ENCODE measurements at places on chromosomes 2 and 18. TPM values are rescaled to one million over a fixed set of nuclear protein-coding genes. Genes with fewer than 3 reads are reported as not detected.

Gene PER2
- 1.4 TPM for total RNA-seq

Gene C1D
- total RNA-seq, result 62.1 TPM

Gene ANXA4
- 9.1 TPM for total RNA-seq

Gene SP140
- 2.0 TPM for total RNA-seq

Gene TMEM198
- 2.5 TPM for total RNA-seq

Gene INHBB
- total RNA-seq, result 0.94 TPM

Gene NOSTRIN
- total RNA-seq, result not detected

Gene KIF5C
- 1.3 TPM for total RNA-seq

Gene BMP10
- not detected for total RNA-seq

Gene CCDC178
- not detected for total RNA-seq

Gene NCKAP5
- total RNA-seq, result 6.5 TPM

Gene LIMS2
- 2.0 TPM for total RNA-seq

Gene HOXD13
- total RNA-seq, result 2.1 TPM

Gene C2orf49
- total RNA-seq, result 22.0 TPM

Gene UGT1A3
- total RNA-seq, result not detected

Gene SDC1
- 83.3 TPM for total RNA-seq

Gene FRZB
- total RNA-seq, result 0.10 TPM

Gene GRHL1
- 3.2 TPM for total RNA-seq

Gene RHOB
- 102 TPM for total RNA-seq

Gene TTC39C
- 19.6 TPM for total RNA-seq

Gene AGBL5
- total RNA-seq, result 26.0 TPM

Data from M059J (cell line).